ENCODE measurements at places on chromosomes 1 and 21.

DNA sequence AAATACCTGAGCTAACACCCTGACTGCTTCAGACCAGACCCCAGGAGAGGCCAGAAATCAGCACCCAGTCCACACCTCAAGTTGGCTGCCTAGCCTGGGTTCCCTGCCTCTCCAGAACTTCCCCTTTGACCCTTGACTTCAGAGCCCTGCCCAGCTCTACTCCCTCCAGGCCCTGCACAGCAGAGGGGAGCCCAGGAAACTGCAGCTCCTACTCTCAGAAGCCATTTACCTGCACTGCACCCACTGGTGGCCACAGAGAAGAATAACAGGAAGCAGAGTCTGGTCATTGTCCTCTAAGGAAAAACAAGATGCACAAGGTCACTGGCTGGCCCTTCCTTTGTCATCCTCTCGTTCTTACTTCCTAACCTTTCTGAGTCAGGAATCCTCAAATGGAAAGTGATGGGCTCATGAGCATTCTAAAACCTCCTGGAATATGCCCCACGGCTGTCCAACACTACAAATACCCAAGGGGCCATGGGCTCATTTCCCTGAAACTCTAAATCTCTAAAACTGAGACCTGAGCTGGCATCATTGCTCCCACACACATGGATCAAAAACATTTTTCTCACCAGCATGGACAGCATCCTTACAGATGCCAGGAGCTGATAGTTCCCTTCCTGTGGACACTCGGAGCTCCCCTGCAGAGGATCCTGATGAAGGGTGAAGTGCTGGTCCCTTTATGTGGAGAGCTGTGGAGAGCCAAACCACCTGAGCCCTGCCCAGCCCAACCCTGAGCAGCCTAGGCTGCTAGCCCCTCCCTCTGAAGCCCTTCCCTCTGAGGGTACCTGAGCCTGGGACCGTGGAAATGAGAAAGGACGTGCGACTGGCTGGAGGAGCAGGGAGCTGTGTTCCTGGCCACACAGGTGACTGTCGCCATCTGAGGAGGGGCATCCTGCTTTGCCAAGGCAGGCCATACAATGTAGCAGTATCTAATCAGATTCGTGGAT lies at the start of gene ITLN2:
TSS of gene ITLN2 (minus strand) at position 652 of the 947 bp plus-strand sequence. CDS start at position 584, 68 bp downstream.
- DNase-seq: peak; percentile 27

DNA sequence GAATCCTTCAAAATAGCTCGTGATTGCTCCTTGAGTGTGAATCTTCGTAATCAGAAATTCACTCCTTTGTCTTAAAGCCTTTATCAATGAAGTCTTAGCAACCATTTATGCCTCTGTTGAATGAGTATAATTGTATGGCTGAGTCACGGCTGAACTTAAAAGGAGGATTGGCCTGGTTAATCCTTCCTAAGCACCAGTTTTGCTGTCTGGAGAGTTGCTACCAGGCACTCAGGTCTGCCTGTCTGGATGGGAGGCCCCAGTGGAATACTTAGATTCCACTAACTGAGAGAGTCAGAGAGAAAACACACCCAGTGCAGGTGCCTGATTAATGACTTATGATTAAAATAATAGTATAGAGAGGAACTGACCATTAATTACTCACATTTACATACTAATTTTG lies 7.6 kb upstream of the HHAT start:
- no peak for DNase-seq

GRCh38 chr1:167367705-167368104 lies 147.0 kb downstream of the POU2F1 start:
- no peak for DNase-seq

- no peak for DNase-seq
Measured at GRCh38 chr1:233491953-233492620, 121.8 kb upstream of the KCNK1 start.

DNA sequence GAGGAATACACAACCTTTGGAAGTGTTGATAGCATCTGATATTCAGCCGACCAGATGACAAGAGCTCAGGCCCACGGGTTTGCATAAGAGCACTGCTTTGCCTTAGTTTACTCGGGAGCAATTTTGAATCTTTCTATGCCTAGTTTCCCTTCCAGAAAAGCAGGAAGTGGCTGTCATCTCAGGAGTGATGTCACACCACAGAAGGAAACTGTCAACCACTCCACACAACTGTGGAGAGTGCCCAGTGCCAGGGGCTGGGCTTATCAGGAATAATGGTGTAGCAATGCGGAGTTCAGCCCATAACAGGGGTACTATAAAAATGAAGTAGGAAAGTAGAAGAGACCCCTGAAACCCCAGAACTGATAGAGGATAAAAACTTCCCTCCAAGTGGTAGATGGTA lies 28.4 kb downstream of the NTPCR start:
- no peak for DNase-seq

Data from fibroblast of the aortic adventitia (primary cell).